ENCODE measurements at places on chromosomes 2 and 18.
A peak's percentile ranks its signal among the peaks of the same experiment; 100 is the strongest.

GRCh38 chr2:96556441-96557330 is 20.1 kb downstream of the ARID5A start:
- DNase-seq, result no peak

DNA sequence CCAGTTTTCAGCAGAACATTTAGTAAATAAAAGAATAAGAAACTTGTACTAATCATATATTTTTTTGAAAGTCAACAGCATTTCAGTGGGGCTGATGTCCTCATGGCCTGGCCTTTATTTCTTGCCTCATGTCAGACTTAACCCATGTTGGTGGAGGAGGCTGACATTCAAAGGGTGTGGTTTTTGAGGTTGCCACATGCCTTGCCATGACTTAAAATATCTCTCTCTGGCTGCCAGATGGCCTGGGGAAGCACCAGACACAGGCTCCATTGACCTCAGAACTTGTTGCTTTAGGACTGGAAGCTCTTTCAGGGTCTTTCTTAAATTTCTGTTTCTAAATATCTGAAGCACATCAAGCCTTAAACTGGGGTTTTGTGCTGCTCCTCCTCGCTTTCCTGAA is 32.5 kb upstream of the CD28 start:
- DNase-seq, result no peak

GRCh38 chr2:227161947-227162346 is 2.1 kb downstream of the COL4A4 start:
- DNase-seq, result no peak

- DNase-seq, result no peak
Measured at GRCh38 chr2:71779774-71780105, 326.4 kb downstream of the DYSF start.

GRCh38 chr2:233446606-233447305 is 92.5 kb downstream of the DGKD start:
- DNase-seq, result no peak

DNA sequence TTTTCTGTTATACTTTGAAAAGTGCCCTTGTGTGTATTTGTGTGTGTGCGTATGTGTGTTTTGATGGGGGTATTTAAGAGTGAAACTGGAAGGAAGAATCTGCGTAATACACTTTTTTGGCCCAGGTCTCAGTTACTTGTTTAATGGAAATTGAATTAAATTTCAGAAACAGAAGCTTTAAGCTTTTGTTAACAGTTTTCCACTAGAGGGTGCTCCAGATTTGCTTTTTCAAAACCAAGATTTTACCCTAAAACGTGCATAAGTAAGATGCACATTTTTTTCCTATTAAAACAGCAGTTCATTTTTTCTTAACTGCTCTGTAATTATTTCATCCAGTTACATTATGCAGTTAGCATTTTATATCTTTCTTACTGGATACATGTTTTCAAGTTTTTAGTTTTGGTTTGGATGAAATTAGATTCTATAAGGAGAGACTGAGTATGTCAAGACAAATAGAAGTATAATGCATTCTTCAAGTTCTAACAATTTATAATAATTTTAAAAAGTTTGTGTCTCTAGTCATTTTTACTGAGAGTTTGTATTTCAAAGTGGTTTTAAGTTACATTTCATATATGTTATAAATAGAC is 97.2 kb downstream of the PIK3C3 start:
- DNase-seq, result no peak

- no peak for DNase-seq
Measured at GRCh38 chr2:57753636-57754035, 293.0 kb upstream of the VRK2 start.

GRCh38 chr2:77191665-77192064 is 330.5 kb downstream of the LRRTM4 start:
- no peak for DNase-seq

GRCh38 chr18:7492385-7492784 is 74.7 kb upstream of the PTPRM start:
- no peak for DNase-seq

DNA sequence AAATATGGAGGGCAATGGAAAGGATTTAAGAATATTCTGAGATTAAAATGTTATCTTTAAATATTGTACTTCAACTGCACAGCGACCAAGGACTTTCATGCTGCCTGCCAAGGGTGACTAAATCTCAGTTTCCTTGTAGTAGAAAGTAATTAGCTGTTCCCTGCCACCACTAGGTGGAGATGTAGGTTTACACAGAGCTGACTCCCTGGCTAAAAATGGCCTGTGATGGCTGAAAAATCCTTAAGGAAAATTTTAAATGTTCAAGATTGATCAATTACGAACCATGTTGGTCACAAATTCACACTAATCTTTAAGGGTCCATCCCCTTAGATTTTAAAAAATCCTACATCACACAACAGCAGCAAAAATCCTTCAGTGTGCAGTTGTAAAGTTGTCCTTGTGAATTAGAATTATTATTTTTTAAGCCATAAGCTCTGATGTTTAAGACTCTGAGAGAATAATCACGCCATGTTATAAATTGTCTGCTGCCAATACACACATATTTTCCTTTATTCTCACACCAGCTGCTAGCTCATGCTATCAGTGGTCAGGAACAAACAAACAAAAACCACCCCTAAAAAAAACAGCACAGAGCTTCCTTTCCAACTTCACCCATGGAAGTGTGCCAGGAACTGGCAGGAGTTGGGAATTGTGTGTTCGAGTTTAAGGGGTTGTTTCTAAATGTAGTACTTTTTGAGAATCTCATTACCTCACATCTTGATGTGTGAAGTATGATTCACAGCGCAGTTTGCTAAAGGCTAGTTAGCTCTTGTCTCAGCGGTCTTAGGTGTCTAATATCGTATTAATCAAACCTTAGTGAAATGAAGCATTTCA is 399.8 kb downstream of the TMEM182 start:
- DNase-seq, result peak; percentile 50

GRCh38 chr2:136013955-136014354 is 28.5 kb upstream of the DARS1 start:
- DNase-seq, result no peak
